ENCODE measurements at places on chromosomes 16 and 17.

- DNase-seq, result no peak
Measured at GRCh38 chr16:11624205-11624604, 37.5 kb upstream of the LITAF start.

GRCh38 chr16:49473773-49474172, 100.2 kb downstream of the C16orf78 start:
- DNase-seq, result no peak

DNA sequence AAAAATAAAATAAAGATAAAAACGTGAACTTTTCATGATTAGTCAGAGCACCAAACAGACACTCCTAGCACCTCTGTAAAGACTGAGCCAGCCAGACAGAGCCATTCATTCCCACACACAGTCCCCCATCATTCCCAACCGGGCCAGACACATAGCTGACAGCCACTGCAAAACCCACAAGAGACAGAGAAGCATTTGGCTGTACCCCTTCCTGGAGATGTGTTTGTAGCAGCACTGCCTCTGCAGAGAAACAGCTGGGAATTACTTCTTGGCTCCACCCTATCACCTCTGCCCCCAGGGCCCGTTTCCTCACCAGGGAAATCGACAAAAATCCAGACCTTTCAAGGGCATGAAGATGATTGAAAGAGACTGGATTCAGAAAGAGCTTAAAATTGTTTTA, 46.4 kb downstream of the MYH11 start:
- no peak for DNase-seq

GRCh38 chr16:86046667-86047270, 147.8 kb downstream of the IRF8 start:
- no peak for DNase-seq

DNA sequence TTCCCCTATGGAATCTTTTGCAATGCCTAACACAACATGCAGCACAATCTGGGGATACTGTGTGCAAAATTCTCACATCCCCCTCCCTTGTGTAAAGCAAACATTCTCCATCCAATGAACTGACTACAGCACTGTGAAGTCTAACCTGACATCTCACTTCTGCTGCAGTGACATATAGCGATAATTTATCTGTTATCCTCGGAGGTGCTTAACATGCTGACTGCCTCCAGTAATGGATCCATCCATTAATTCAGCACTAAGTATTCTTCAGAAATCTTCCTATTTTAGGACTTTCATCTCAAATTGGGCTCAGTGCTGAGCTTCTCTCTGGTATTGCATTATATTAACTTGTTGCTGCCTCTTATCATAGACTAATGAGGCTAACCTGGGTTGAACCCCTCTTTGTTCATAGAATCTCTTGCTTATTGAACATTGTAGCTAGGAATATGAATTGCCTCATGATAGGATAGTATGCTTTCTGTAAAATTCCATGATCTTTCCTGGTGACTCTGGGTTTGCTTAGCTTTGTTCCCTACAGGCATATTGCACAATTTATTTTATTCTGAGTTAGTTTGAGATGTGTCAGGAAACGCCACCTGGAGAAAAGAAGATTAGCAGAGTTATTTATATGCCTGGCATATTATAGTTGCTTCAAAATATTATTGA, 187.9 kb downstream of the CNTNAP4 start:
- DNase-seq, result no peak

DNA sequence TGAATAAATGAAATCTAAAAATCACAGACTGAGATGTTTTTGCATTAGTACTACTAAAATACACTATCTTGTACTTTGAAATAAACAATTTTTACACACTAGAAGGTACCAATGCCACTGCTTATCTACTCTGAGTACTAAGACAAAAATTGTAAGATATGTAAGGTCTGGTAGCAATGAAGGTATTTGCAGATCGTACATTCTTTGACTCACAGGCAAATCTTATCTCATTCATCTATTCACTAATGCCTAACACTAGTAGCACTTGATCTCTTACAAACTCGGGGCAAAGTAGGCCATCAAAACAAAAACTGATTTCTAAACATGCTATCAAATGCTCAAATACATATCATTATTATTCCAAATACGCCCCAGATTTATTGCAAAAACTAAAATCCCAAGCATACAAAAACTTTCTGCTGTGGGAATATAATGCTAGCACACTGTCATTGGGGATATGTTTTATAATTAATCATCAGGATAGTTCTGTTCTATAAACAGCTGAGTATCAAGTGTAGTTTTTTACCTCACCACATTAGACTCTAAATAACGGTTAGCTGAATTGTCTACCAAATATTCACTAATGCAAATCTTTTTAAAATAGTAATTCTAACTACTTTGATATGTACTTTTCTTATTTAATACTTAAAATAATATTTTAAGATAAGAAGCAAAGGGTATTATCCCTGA, 68.0 kb downstream of the MED13 start:
- no peak for DNase-seq

DNA sequence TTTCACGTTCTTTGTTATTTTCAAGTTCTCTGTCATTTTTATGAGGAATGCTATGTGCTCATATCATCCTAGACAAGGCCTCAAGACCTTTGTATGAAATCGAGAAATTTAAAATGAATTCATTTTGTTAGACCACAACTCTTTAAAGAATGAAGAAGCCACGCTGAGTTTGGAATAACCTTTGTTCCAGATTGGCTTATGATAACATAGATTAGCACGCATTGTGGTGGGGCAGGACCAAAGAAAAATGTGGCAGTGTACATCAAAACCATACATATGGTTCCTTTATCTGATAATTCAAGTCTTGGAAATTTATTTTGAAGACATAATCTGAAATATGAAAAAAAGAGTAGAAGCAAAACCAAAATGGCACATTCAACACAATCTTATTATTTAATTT, 2.2 kb downstream of the HSD17B2 start:
- DNase-seq, result no peak

GRCh38 chr17:76581515-76581914, 4.1 kb downstream of the ST6GALNAC2 start:
- DNase-seq, result no peak

DNA sequence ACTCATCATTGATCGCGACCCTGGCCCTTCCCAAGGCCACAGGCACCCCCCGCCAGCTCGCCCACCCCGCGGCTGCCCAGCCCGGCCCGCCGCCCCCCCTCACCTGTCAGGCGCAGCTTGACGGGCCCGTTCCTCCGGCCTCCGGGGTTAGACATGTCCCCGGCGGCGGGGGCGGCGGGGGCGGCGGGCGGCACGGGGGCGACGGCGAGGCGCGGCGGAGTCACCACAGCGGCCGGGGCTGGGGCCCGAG, 456 bp downstream of the SMURF2 start:
- no peak for DNase-seq

- DNase-seq, result no peak
Measured at GRCh38 chr16:13919330-13919682, 648 bp upstream of the ERCC4 start.
